ENCODE measurements at places on chromosomes 3 and 15. TPM values are rescaled to one million over a fixed set of nuclear protein-coding genes. Genes with fewer than 3 reads are reported as not detected.

PLCL2 gene
- 4.8 TPM for total RNA-seq

ULK3 gene
- total RNA-seq, result 38.0 TPM

HES1 gene
- total RNA-seq, result 16.4 TPM

RBMS3 gene
- total RNA-seq, result 35.3 TPM

A4GNT gene
- total RNA-seq, result not detected

GOLGA8K gene
- under 0.01 TPM for total RNA-seq

ZWILCH gene
- total RNA-seq, result 39.0 TPM

ISL2 gene
- total RNA-seq, result not detected

TMIE gene
- not detected for total RNA-seq

CCR4 gene
- total RNA-seq, result not detected

ARPP21 gene
- total RNA-seq, result 1.4 TPM

ADGRG7 gene
- not detected for total RNA-seq

ZNF385D gene
- total RNA-seq, result not detected

POLQ gene
- total RNA-seq, result 13.6 TPM

RNU5B-1 gene
- total RNA-seq, result not detected

FGF7 gene
- total RNA-seq, result under 0.01 TPM

WDR72 gene
- 2.9 TPM for total RNA-seq

SH3GL3 gene
- total RNA-seq, result not detected

AP3B2 gene
- total RNA-seq, result 4.1 TPM

GOLGA8J gene
- total RNA-seq, result not detected

ONECUT1 gene
- 12.7 TPM for total RNA-seq

MYRIP gene
- 0.73 TPM for total RNA-seq

GRK7 gene
- not detected for total RNA-seq

SHC4 gene
- total RNA-seq, result 65.9 TPM

HIGD2B gene
- total RNA-seq, result under 0.01 TPM

PIF1 gene
- total RNA-seq, result 11.0 TPM

SKIL gene
- total RNA-seq, result 8.0 TPM

PLA1A gene
- total RNA-seq, result 52.3 TPM

PLA2G4F gene
- total RNA-seq, result not detected

LSAMP gene
- total RNA-seq, result 18.5 TPM

SPTBN5 gene
- total RNA-seq, result 3.0 TPM

TMEM158 gene
- 6.8 TPM for total RNA-seq

IL17RC gene
- 42.4 TPM for total RNA-seq

MAPK6 gene
- 69.8 TPM for total RNA-seq

ARGFX gene
- not detected for total RNA-seq

AHSG gene
- not detected for total RNA-seq

HCN4 gene
- total RNA-seq, result not detected

GOLGA6A gene
- under 0.01 TPM for total RNA-seq

TIMP4 gene
- 2.2 TPM for total RNA-seq

DZIP1L gene
- total RNA-seq, result 30.5 TPM

TNFSF10 gene
- total RNA-seq, result 1.7 TPM

Data from melanocyte of skin (primary cell).